ENCODE measurements at places on chromosomes 3 and 15.

- DNase-seq: no peak
Measured at GRCh38 chr3:124993466-124993865, 58.9 kb upstream of the MUC13 start.

- no peak for DNase-seq
Measured at GRCh38 chr3:69182588-69183316, 60.4 kb upstream of the LMOD3 start.

- DNase-seq: no peak
Measured at GRCh38 chr15:58201516-58201915, 63.3 kb downstream of the AQP9 start.

DNA sequence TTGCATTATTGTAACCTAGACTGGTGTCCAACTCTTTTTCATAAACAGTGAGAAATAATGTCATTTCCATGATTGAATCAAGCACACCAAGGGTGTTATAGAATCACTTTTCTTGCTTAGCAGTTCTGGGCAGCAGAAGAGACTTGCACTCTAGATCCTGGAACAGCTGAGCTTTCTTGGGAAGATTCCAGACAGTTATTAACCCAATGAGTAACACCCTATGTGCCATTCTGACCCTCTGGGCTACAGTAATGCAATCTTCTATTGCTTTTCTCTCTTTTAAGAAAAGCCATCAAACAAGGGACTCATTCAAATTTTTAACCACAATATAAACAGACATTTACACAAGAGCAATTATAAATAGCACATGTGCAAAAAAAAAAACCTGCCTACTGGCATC, 39.3 kb upstream of the USP3 start:
- no peak for DNase-seq

GRCh38 chr3:35383216-35383615, 256.1 kb upstream of the ARPP21 start:
- DNase-seq: no peak

GRCh38 chr15:31352911-31353811, 26.5 kb downstream of the KLF13 start:
- DNase-seq: peak; percentile 64

DNA sequence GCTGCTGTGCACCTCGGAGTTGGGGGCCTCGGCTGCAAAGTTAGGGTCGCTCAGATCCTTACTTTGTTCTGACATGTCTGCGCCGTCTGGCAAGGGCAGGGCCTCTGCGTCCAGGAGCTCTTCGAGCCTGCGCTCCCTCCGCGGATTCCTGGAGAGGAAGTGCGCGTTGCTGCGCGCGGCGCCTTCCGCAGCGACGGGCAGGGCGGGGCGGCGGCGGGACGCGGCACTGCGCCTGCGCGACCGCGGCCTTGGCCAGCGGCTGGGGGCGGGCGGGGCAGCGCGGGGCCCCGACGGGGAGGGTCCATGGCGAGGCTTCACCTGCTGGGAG, at the start of gene NDN:
Gene NDN (minus strand): TSS at position 163 of the 328 bp plus-strand sequence. CDS start 88 bp downstream, at position 75.
- peak; percentile 13 for DNase-seq

GRCh38 chr15:66917904-66918448, 147.4 kb upstream of the SMAD3 start:
- DNase-seq: no peak

DNA sequence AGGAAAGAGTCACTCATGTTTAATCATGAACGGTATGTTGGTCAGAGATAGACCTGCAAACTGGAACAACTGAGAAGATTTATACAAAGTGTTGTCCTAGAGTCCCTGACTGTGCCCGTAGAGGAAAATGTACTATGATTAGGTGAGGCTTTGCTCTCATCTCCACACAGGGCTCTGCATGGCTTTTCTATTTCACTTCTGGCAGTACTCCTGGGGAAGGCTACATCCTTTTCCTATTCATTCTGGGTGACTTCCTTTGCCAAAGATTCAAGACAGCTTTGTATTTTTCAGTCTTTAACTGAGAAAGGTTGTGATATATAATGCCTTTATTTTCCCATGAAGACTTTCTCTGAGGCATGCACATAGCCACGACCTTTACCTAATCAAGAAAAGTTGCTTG, 414.7 kb downstream of the ZBTB20 start:
- no peak for DNase-seq

GRCh38 chr3:50388016-50388719, 28.8 kb upstream of the TMEM115 start:
- DNase-seq: no peak

GRCh38 chr3:159149633-159150032, 347.8 kb downstream of the MFSD1 start:
- no peak for DNase-seq

- DNase-seq: no peak
Measured at GRCh38 chr15:90638201-90638691, 78.9 kb upstream of the BLM start.

- DNase-seq: no peak
Measured at GRCh38 chr15:87686841-87687522, 569.6 kb downstream of the NTRK3 start.

- DNase-seq: no peak
Measured at GRCh38 chr3:55014906-55015305, 87.0 kb upstream of the LRTM1 start.

- DNase-seq: no peak
Measured at GRCh38 chr3:76442374-76442915, 597.5 kb upstream of the ROBO2 start.

GRCh38 chr3:68924897-68925296, 7.5 kb downstream of the TAFA4 start:
- DNase-seq: no peak

- DNase-seq: no peak
Measured at GRCh38 chr3:31882895-31883294, 98.2 kb downstream of the OSBPL10 start.
